ENCODE measurements at places on chromosomes 2 and 18. TPM values are rescaled to one million over a fixed set of nuclear protein-coding genes. Genes with fewer than 3 reads are reported as not detected.

RAX gene
- total RNA-seq, result not detected

HDAC4 gene
- total RNA-seq, result 3.3 TPM

ITGB1BP1 gene
- 77.4 TPM for total RNA-seq

ARHGEF33 gene
- not detected for total RNA-seq

FAM237A gene
- not detected for total RNA-seq

PLCD4 gene
- 0.67 TPM for total RNA-seq

ICA1L gene
- 3.1 TPM for total RNA-seq

INO80C gene
- 7.6 TPM for total RNA-seq

VWA3B gene
- not detected for total RNA-seq

SERPINB11 gene
- not detected for total RNA-seq

Measured in bronchus fibroblast of lung (primary cell).